ENCODE measurements at places on chromosomes 11 and 22.
A peak's percentile ranks its signal among the peaks of the same experiment; 100 is the strongest.

DNA sequence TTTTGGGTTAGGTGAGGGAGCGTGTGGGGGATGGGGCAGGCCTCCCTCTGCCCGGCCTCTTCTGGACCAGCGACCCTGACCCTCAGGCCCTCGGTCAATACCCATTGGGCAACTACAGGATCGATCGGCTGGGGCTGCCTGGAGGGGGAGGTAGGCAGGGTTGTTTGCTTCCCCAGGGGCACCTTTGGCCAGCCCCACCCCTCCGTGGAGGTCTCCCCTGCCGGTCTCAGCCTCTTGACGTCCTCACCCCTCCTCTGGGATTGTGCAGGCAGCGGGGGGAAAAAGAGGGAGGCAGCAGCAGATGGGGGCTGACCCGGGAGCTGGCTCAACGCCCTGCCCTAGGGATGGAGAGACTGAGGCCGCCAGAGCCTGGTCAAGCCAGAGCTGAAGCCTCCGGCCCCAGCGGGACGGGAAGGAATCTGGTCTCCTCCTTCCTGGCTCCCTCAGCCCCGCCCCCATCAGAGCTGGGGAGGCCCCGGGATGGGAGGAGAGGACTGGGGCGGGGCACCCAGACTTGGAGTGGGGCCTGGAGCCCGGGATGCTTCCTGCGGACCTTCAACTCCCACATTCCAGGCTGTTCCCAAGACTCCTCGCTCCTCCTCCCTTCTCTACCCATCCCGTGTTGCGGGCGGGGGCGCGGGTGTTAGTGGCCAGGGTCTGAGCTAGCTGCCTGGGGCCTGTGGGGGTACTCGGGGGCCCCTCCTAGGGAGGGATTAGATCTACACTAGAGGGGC is 14.4 kb upstream of the CDC42EP1 start:
- peak; percentile 55 for DNase-seq

GRCh38 chr11:124167826-124168231 is 15.3 kb upstream of the OR10D3 start:
- no peak for DNase-seq

- DNase-seq = no peak
Measured at GRCh38 chr11:12386745-12387144, 9.4 kb downstream of the PARVA start.

- DNase-seq = no peak
Measured at GRCh38 chr11:65152122-65152521, 17.8 kb upstream of the SYVN1 start.

DNA sequence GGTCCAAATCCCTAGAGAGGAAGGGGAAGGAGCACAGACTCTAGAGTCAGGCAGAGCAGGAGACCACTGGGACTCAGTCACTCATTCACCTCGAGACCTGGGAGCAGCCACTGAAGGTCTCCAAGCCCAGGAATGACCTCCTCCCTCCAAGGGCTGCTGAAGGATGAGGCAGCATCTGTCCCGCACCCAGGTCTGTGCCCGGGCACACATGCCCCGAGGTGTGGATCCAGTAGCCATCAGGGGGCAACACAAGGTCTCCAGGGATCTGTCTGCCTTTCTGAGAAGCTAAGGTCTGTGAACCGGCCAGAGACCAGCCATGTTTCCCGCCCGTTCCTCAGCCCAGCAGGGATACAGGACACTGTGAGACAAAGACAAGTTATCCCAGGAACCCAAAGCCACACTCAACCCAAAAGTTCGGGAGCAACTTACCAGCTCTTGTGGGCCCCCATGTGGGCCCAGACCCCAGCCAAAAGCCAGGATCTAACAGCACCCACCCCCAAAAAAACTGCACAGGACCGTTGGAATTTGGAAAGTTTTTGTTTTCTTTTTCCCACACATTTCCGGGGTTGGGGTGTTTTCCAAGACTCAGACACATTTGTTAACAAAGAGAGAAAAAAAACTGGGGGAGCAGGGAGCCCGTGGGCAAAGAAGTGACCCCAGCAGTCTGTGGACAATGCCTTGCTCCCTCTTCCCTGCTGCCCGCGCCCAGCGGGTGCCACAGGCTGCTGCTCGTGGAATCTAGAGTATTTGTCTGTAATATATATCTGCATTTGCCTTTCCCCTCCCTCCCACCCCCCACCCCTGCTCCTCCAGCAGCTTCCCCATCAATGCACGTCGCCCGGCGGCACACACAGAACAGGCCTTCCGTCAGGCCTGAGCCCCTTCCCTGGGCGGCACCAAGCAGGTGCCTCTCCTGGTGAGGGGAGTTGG is 14.9 kb downstream of the SLC22A12 start:
- no peak for DNase-seq

- DNase-seq = no peak
Measured at GRCh38 chr11:133277886-133278285, 254.4 kb downstream of the OPCML start.

- DNase-seq = no peak
Measured at GRCh38 chr22:46466255-46466676, 71.2 kb downstream of the CELSR1 start.

GRCh38 chr11:25943777-25944661 is 387.9 kb upstream of the ANO3 start:
- DNase-seq = no peak

GRCh38 chr11:98099371-98099770 is 921.4 kb upstream of the CNTN5 start:
- DNase-seq = no peak

- no peak for DNase-seq
Measured at GRCh38 chr11:92829121-92829520, 140.3 kb upstream of the MTNR1B start.

GRCh38 chr11:118791111-118791960 is at the start of gene DDX6:
Gene DDX6 (minus strand): TSS chr11:118791164. CDS start chr11:118786251, 4,913 bp downstream.
- peak; percentile 78 for DNase-seq

GRCh38 chr11:90204832-90205646 is 17.8 kb downstream of the CHORDC1 start:
- DNase-seq = no peak

DNA sequence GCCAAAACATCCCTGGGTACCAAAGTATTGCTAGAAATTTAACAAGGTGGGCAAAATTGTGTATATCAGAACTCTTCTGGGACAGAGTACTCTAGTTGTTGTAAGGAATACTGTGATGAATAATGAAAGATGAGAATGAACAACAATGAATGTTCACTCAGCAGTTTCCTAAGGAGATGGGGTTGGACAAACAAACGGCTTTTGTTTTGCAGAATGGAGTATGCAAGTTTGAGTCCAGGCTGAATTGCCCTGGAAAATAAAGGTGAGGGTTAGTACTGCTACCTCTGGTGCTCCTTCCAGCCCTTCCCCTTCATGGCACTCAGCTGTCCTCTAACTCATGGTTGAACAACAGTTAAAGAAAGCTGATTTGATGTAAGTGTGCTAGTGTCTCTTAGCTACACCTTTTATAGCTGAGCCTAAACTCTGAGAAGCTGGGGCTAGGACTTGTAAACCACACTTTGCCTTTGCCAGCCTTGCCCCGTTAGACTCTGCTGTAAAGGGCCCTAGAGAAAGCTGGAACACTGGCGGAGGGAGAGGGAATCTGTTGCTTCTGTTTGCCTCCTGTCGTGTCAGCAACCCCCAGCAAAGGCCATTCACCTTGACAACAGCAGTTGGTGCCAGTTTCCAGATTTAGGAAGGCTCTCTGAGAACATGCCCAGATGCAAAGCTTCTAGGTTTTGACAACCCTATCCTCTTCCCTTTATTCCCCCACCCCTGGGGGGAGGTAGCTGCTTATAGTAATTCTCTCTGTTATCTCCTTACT is 41.2 kb upstream of the POLD3 start:
- DNase-seq = no peak

DNA sequence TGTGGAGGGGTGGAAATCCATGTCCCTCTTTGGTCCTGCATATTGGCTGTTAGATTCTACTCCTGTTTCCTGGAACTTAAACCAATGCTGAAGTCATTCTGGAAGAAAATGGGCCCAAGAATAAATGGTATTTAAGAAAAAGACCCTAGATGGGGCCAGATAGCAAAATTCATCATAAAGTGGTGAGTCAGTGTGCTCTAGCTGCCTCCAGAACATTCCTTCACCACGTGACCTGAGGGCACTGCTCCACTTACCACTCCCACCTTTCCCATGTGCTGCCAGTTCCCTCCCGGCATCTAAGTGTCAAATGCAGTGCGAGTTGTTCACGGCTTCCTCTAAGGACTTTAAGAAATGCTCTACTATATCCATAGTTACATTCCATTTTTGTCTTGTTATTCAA is 30.9 kb upstream of the NAP1L4 start:
- no peak for DNase-seq

DNA sequence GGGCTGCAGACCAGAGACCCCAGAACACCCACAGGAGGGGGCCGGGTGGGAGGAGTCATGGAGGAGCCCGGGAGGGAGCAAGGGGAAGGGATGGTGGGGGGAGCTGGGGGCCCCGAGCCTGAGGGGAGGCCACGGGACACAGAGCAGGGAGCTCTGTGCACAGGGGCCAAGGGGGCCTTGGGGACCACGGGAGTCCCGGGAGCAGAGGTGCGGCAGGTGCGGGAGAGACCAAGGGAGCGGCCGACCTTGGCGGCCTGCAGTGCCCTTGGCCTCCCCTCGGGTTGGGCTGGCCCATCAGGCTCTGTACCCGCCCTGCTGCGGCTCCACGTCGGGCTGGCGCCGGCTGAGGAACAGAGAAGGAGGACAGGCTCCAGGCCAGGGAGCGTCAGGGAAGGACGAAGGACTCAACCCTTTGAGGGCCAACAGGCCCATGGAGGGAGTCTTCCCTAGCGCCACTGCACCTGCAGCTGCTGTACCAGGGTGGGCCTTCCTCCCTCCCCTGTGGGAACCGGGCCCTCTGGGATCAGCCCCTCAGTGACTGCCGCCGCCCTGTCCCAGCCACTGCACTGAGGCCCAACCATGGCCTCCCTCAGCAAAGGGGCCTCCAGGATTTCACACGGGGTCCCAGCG is 17.8 kb upstream of the BRSK2 start:
- DNase-seq = no peak

DNA sequence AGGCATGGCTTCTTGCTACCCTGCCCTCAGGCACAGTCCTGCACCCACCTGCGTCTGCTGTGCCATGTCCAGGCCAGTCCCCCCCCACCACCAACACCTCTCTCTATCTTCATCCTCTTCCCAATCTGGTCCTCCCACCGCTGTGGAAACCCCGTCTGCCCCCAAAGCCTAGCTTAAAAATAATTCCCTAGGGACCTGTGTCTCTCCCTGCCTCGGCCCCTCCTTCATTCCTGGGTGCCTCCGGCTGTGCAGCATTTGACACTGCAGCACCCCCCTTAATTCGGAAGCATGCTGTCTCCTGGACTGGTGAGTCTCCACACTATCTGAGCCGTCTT is 2.5 kb upstream of the ASCL2 start:
- no peak for DNase-seq

DNA sequence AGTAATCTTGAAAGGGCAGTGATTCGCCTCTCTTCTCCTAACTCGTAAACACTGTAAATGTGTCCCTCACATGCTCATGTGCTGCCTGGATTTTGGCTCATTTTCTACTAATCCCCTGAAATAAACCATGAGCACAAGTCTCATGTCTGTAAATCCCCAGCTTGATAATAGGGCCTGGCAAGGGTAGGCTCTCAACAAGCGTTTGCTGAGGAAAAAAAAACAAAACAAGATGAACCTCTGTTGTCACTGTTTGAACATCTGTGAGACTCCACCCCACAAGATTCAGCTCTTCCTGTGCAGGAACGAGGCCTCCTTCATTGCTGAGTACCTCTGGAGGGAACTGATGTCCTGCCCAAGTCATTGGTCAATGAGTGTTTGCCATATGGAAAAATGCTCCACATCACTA is 4.5 kb upstream of the CYB5R2 start:
- DNase-seq = no peak

GRCh38 chr11:65586676-65587075 is 8.9 kb downstream of the KCNK7 start:
- DNase-seq = no peak

- DNase-seq = no peak
Measured at GRCh38 chr22:28426346-28427132, 253.1 kb downstream of the TTC28 start.

GRCh38 chr11:133197425-133197824 is 334.9 kb downstream of the OPCML start:
- DNase-seq = no peak

- DNase-seq = no peak
Measured at GRCh38 chr11:130614591-130614990, 166.1 kb downstream of the ADAMTS15 start.

DNA sequence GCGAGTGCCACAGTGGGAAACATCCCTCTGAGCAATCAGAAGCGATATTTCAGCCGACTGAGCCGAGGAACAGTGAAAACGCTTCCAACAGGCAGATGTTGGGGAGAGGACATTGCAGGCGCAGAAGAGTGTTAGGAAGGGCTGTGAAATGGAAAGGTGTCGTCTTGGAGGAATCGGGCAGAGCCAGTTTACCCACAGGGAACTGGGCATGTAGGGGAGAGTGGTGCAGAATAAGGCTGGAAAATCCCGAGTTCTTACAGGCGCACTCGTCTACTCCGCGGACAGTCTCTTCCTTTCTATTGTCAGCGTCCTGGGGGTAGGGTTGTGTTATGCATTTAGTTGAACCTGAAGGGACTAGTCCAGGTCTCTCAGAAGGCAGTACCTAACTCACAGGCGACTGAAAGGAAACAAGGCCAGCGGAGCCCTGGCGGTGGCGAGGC is 1.1 kb upstream of the APLP2 start:
- no peak for DNase-seq

- DNase-seq = no peak
Measured at GRCh38 chr11:75450826-75451821, 18.1 kb upstream of the KLHL35 start.

- no peak for DNase-seq
Measured at GRCh38 chr22:42685941-42686653, 34.6 kb downstream of the A4GALT start.

DNA sequence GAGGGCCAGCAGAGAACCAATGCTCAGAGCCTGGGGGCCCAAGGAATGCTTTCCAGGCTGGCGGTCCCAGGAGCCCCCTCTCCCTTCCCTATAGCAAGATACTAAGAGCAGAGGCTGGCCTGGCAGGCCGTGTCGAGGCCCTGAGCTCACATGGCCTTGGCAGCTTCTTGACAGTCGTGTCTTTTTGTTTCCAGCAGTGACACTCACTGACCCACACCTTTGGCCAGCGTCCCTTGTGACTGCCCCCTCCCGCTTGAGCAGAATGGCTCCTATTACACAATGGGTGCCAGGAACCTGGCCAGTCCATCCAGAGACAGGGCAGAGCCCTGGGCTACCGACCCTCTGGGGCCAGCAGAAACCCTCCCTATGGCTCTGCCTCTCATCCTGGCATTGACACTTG is 6.4 kb upstream of the CCND1 start:
- no peak for DNase-seq

GRCh38 chr11:119481667-119482400 is 58.9 kb upstream of the THY1 start:
- DNase-seq = no peak

DNA sequence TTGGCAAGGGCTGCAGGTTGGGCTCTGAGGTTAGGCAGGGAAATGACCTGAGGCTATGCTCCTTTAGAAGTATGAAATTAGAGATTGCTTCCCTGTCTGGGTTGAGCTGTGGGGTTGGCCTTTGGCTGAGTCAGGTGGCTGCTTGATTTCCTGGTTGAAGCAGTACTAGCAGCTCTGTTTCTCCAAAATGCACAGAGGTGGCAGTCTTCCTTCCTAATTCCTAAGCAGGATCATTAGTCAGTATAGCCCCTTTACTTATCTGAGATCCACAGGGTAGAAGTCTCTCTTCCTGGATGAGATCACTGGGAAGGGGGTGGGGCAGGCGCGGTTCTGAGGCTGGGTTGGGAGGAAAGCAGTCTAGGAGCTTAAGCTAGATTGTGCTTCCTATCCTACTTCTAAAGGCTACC is 1917.5 kb downstream of the LRRC4C start:
- DNase-seq = no peak

GRCh38 chr11:44617671-44618461 is 52.4 kb downstream of the CD82 start:
- DNase-seq = no peak

GRCh38 chr22:40030026-40030757 is 35.4 kb downstream of the FAM83F start:
- no peak for DNase-seq

Measured in thoracic aorta (tissue), 2 donors.